Glutamatergic neuron (in vitro differentiated cells): ENCODE measurements at places on chromosomes 16 and 17.
A peak's percentile ranks its signal among the peaks of the same experiment; 100 is the strongest.

DNA sequence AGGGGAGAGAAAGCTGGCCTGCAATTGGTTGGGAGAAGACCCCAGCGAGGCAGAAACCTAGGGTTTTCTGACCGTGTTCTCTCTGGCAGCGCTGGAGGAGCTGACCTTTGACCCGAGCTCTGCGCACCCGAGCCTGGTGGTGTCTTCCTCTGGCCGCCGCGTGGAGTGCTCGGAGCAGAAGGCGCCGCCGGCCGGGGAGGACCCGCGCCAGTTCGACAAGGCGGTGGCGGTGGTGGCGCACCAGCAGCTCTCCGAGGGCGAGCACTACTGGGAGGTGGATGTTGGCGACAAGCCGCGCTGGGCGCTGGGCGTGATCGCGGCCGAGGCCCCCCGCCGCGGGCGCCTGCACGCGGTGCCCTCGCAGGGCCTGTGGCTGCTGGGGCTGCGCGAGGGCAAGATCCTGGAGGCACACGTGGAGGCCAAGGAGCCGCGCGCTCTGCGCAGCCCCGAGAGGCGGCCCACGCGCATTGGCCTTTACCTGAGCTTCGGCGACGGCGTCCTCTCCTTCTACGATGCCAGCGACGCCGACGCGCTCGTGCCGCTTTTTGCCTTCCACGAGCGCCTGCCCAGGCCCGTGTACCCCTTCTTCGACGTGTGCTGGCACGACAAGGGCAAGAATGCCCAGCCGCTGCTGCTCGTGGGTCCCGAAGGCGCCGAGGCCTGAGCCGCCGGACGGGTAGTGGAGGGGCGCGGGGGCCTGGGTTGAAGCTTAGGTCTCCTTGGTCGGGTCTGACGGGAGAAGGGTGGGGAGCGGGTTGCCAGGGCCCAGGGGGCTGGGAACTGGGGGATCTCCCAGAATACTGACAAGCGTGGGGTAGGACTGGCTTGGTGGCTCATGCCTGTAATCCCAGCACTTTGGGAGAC, 7.4 kb upstream of the PYDC1 start:
- DNase-seq: no peak

DNA sequence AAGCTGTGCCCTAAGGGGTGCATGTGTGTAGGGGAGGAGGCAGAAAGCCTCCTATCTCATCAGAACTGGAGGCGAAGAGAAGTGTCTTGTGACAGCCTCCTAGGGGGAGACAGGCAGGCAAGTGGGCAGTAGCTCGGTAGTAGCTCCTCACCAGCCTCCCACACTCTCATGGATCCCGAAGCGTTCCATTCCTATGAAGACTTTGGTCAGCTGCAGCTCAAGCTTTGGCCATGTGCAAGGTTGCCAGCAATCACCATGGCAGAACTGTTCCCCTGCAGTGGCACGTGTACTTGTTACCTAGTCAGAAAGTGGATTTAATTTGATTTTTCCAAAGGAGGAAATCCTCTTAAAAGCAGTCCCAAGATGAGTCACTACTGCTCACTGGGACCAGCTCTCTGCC, 6.7 kb downstream of the MRPL58 start:
- DNase-seq: no peak

DNA sequence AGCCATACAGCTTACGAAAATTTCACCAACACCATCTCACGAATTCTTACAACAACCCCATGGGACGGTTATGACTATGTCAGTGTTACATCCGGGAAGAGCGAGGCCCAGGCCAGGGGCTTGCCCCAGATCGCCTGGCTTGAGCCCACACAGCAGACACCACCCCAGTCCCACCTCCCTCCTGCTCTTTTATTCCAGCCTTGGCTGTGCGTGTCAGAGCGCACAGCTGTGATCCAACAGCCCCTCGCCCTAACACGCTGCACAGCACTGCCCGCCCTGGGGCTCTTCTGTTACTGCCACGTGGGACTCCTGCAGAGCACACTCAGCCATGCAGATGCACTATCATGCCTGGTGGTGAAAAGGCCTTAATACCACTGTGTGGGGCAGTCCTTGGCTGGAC, 127.9 kb downstream of the ENGASE start:
- peak; percentile 63 for DNase-seq

DNA sequence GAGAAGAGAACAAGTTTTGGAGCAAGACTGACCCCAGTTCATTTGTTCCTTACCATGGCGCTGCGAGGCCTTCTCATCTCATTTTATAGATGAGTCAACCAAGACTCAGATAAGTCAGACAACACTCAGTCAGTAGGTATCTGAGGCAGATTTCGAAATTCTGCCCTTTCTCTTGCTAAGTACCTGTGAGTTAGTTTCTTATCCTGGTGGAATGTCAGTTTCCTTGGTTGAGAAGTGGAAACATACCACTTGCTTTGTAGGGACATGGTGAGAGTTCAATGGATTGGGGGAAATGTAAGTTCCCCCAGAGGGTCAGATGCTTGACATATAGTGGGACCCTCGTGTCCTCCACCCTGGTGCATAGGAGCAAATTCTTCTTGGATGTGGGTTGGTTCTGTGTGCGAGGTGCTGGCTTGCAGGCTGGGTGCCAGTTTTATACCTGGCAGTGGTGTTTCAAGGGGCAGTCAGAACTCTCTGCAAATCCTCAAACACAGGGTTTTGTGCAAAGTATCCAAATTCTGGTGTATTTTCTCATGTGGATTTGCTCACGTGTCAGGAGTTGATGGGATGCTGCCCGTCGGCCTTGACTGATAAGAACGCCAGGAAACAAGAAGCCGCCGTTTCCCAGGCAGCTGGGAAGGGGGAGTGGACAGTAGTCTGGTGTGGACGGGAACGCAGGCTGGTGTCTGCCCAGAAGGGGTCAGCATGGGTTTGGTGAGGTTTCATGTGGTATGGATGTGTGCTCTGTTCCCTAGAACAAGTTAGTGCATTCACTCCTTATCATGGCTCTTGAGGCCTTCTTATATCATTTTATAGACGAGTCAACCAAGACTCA, 61.1 kb upstream of the CIBAR2 start:
- no peak for DNase-seq

DNA sequence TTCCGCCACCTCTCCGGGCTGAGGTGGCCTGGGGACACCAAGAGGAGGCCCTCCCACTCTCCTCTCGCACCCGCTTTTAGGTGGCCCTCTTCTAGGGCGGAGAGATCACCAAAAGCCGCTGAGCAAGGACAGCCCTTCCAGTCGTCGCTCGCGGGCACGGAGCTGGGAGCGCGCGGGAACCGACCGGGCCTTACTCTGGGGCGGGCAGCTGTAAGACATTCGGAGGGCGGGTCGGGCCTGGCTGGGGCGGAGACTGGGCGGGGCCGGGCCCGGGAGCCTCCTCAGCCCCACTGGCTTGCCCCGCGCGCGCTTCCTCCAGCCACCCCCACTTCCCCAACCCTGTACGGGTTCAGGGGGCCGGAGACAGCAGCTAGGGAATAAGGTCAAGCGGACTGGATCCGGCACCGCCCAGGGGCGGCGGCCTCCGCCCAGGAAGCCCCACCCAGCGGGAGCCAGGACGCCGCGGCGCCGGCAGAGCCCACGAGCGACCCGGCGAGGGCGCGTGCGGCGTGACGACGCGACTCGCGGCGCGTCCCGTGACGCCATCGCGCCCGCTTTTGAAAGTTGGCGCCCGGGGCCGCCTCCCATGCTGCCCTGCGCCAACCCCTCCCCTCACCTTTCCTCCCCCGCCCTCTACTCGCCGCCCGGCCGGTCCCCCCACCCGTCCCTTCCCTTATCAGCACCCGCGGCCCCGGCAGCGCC, 351 bp upstream of the CTCF start:
- DNase-seq: peak; percentile 96

DNA sequence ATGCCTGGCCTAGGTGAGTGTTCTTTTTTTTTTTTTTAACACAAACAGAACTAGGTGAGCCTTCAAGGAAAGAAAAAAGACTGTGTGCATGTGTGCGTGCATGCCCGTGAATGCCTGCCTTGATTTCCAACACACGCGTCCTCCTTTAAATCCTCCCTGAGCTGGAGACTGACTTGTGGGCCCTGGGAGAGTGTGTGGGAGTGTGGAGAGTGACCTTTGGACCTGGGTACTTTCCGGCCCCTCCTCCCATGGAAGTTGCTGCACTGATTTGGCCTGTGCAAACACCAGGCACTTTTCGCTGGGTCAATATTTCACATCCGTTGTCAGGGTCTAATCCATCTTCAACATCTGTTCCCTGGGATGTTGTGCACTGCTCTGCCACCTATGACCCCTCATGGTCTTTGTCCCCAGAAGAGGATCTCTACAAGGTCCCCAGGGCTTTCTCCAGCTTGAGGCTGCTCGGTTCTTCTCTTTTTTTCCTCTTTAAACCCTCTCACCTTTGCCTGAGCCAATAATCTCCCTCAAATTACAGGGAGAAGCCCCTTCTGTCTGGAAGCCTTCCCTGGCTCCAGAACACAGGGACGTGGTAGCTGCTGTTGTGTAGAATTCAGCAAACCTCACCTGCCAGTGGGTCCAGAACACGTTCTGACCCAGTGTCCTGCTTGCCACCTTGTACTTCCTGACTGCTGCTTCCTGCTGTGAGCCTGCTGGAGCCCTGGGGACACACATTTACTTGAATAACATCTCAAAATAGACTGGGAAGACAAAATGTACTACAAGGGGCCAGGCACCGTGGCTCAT, 20.8 kb upstream of the ATP5MC1 start:
- peak; percentile 39 for DNase-seq

DNA sequence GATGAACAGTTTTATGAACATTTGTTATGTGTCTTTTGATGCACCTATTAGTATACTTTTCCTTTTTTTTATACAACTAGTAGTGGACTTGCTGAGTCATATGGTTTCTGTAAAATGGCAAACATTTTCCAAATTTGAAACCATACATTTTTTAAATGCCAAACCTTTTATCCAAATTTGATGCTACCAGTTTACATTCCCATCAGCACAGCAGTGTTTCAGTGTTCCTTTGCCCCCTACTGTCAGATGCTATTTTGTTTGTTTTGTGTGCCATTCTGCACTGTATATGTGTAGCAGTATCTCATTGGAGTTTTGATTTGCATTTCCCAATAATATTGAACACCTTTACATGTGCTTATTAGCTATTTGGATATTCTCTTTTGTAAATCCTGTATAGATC, 219.4 kb downstream of the TANC2 start:
- DNase-seq: no peak

- peak; percentile 46 for DNase-seq
Observed at GRCh38 chr16:30526137-30526822, at the start of gene ZNF768. Gene ZNF768, minus strand, starts transcription at chr16:30526566. Its CDS starts 153 bp downstream, at chr16:30526413.

- no peak for DNase-seq
Observed at GRCh38 chr17:37137070-37137610, 188.4 kb downstream of the AATF start.

- no peak for DNase-seq
Observed at GRCh38 chr16:88630941-88631340, 7.4 kb upstream of the IL17C start.

DNA sequence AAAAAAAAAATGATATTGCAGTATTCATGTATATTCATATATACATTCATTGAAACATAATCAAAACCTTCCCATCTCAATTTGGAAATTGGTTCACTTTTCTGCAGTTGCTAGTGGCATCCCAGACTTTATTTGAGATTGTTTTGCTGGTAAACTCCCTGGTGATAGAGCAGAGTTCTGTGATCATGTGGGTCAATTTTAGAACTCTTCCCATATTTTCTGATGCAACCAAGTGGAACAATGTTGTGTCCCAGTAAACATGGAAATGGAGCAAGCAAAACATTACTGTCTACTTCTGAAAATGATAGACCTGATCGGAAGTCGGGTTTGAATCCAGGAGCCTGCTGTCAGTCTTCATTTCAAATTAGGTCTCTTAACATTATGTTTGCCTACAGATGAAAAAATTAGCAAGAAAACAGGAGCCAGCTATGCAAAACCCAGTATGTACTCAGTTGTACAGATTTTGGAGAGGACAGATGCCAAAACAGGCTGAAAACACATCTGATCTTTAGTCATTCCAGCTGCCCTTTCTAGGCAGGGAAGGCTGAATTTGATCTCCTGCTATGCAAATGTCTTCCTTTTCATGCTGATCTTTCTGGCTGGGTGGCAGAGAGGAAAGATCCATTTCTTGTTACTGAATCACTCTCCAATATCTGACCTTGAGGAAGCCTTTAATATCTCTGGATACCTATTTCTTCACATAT, 786.6 kb upstream of the SOX9 start:
- DNase-seq: no peak

DNA sequence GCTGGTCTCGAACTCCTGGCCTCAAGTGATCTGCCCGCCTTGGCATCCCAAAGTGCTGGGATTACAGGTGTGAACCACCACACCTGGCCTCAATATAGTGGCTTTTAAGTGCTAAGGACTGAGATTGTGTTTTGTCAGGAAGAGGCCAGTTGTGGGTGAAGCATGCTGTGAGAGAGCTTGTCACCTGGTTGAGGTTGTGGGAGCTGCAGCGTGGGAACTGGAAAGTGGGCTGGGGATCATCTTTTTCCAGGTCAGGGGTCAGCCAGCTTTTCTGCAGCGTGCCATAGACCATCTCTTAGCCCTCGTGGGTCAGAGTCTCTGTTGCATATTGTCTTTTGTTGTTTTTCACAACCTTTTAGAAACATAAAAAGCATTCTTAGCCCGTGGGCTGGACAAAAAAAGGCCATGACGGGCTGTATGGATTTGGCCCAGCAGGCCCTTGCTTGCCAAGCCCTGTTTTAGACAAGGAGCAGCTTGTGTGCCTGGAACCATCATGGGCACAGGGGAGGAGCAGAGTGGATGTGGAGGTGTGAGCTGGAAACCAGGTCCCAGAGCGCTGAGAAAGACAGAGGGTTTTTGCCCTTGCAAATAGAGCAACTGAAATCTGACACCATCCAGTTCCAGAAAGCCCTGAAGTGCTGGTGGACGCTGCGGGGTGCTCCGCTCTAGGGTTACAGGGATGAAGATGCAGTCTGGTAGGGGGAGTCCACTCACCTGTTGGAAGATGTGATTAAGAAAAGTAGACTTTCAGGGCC, 5.5 kb downstream of the BIRC5 start:
- DNase-seq: no peak

- no peak for DNase-seq
Observed at GRCh38 chr17:77045441-77046041, 95.2 kb upstream of the SEC14L1 start.

DNA sequence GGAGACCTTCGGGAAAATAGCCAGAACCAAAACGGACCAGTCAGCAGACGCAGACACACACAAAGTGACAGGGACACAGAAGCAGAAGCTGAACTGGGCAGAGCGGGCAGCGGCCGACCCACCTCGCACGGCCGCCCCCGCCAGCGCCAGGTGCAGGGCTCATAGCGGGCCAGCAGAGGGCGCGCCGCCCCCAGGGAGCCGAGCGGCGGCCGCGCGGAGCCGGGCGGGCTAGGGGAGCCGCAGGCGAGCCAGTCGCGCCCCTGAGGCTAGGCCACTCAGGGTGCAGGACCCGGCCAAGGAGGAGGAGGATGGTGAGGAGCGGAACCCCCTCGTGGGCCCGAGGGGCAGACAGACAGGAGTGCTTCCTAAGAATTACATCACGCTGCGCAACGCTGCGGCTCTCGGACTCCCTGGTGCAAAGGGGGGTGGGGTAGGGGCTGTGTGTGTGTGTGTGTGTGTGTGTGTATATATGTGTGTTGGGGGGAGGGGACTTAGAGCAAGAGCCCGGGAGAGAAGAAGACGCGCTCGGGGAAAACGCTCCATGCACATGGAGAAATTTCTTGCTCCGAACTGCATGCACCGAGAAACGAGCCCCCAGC, 913 bp upstream of the NOG start:
- DNase-seq: peak; percentile 85

GRCh38 chr16:84416407-84417321, 48.3 kb downstream of the ATP2C2 start:
- no peak for DNase-seq
